Stimulated activated CD4-positive, alpha-beta T cell treated with anti-CD3 and anti-CD28 coated beads, Interleukin-1b, Interleukin-23, amount 100 ng/mL, for 1 hour (primary cell): ENCODE measurements at places on chromosomes 16 and 17.

DNA sequence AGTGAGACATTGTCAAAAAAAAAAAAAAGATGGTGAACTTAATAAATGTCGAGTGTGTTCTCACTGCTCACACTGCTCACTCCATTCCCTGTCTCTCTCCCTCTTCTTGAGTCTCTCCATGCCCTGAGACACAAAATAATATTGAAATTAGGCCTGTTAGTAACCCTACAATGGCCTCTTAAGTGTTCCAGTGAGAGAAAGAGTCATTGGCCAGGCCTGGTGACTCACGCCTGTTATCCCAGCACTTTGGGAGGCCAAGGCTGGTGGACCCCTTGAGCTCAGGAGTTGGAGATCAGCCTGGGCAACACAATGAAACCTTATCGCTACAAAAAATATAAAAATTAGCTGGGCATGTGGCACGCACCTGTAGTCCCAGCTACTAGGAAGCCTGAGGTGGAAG is 16.2 kb upstream of the CSF3 start:
- DNase-seq: no peak

DNA sequence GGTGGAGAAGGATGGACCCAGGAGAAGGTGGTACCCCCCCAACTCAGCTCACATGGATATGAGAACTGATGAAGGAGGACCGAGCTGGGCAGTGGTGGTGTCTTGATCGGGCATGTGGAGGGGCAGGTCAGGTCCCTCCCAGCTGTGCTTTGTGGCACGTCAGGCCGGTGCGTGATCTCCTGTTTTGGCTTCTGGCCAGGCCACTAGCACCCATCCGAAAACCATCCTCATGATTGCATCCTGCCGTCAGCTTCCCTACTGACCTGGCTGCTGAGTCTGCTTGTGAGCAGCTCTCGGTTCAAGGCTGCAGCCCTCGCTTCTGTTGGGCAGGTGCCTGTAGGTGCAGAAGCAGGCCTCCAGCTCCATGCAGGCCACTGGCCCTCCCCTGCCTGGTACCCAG is 53.1 kb downstream of the PLD6 start:
- no peak for DNase-seq

- DNase-seq: no peak
Observed at GRCh38 chr17:28574526-28574925, 2.2 kb downstream of the ALDOC start.

DNA sequence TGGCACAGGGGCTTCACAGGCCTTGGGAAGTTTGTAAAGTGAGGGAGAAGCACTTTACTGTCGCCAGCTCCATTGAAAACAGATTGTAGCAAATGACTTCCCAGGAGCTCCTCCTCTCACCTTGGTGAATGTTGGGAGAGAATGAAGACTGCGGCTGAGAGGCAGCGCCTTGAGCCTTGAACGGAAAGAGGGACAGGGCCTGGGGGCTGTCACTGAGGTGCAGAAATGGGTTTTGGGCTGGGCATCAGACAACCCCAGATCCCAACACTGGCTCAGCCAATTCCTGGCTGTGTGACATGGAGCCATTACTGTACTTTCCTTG is 603 bp upstream of the MRTFB start:
- DNase-seq: no peak

GRCh38 chr17:66787914-66788313 is 47.0 kb upstream of the CACNG5 start:
- no peak for DNase-seq

DNA sequence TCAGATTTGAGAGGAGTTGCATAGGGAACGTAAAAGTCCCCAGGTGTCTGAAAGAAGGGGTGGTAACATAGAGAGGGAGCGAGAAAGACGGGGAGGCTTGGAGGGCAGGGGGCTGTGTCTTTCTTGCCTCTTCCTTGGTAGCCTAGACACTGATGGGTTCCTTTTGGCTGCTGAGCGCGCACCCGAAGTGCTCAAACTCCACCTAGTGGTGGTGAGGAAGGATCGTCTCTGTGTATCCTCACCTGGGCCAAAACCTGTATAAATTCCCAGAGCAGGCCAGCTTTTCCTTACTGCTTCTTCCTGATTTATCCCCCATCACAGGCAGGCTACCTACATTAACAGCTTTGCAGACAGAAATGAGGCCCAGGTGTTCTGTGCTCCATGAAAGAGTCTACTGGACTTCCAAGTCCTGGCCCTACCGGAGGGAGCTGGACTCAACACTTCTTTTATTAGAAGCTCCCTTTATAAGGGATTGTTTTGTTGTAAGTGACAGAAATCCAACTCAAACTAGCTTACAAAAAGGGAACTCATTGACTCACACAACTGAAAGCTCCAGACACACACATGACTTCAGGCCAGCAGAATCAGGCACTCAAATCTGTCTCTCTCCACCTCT is 5.5 kb upstream of the SLC25A35 start:
- DNase-seq: peak; percentile 19

- no peak for DNase-seq
Observed at GRCh38 chr17:74521701-74522201, 9.5 kb downstream of the CD300LB start.

DNA sequence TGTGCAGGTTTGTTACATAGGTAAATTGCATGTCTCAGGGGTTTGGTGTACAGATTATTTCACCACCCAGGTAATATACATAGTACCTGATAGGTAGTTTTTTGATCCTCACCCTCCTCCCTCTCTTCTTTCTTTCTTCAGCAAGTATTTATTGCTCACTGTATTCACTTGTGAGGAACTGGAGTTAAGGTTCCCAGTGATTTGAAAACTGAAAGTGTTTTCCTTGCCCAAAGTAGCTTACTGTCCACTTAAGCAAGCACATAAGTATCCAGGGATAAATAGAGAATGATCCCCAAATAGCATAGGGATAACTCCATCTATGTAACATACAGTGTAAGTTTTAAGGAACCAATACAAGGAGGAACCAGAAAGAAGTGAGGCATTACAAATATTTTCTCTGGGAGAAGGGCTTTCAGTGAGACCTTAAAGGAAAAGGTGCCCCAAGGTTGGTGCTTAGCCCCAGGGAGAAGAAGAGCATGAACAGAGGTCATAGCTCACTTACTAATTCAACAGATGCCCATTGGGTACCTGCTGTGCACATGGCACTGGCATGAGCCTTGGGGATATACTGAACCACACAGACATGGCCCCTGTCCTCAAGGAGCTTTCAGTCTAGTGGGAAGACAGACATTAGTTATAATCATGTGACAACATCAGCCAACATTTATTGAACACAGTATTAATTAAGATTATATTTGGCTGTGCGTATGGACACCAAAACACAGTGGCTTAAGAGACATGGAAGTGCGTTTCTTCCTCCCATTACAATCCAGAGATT is 17.0 kb downstream of the MYL4 start:
- DNase-seq: no peak

DNA sequence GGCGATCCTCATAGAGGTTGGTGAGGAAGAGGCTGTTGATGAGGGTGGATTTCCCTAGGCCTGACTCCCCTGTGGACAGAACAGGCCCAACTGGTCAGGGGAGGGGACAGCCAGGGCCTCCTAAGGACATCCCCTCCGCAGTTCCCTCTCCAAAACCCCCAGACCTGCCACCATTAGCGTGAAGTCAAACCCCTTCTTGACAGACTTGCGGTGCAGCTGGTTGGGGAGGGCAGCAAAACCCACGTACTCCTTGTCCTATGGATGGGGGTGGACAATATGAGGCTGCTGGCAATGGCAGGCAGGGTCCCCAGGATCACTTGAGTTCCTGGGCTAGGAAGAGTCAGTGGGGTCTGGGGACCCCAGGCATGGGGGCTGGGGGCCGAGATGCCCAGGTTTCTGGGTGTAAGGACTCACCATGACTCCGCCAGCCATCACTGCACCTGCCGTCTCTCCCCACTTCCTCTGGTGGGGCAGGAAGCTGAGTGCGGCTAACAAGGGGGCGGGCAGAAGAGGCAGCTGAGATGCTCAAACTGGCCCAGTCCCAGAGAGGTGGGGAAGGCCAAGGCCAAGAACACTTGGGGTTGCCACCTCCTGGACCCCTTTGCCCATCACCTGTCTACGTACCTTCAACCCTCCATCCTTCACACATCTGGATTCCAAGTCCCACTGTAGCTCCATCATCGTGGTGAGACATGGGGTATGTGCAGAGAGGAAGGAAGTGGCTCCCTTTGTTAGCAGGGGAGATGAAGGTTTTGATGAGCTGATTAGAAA is at the start of gene SEPTIN1:
Gene SEPTIN1 (minus strand): TSS at position 451 of the 771 bp plus-strand sequence. CDS start 19 bp downstream, at position 432.
- DNase-seq: no peak

DNA sequence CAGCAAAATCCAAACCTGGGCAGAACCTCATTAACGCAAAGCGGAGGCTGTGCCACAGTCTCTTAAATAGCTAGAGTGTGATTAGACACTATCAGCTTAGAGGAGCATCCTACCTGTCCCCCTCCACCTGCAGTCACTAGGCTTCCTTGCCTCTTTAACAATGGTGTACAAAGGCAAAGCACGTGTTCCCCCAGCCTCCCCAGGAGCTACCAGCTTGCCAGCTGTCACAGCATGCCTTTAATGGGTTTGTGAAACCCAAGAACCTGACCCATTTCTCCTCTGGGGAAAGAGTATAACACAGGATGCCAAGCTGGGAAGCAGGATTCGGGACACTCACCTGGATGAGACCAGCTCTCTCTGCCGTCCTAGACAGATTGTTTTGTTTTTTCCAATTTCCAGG is 37.2 kb upstream of the TBX2 start:
- DNase-seq: no peak

DNA sequence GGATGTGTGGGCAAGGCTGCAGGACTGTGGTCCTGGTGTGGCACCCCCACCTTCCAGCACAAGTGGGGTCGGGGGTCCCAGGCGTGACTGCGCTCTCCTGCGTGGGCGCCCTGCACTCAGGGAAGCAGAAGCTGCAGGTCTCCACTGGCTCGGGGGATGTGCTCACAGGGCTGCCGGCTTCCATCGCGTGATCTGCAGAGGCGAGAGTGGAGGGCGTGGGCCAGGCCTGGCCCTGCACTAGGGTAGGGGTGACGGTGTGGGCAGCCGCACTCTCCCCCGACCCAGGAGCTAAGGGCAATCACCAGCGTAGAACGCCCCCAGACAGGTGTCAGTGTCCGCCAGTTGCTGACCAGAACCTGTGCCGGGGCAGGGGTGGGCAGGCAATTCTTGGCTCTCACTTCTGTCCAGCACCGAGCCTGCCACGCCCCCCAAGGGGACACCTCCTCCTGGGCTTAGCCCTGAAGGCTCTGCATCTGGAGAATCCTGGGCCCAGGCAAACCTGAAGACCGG is 32.3 kb downstream of the TNFRSF13B start:
- no peak for DNase-seq

GRCh38 chr16:11307639-11308492 is 26.7 kb upstream of the PRM1 start:
- no peak for DNase-seq

DNA sequence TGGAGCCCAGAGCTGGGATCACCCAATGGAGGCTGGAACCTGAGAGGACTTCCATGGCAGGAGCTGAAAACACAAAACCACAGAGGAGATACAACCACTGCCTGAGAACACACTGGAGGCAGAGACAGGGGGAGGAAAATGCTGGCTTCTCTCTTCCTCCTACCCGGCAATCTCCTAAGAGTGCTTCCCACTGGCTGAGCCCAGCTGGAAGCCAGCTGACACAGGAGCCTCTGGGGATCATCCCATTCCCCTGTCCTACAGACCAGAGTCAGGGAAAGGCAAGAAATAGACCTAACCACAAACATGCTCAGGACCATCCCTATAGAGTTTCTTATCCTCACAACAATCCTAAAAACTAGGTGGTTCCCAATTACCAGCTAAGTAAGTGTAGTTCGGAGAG is 112.4 kb upstream of the CDH5 start:
- no peak for DNase-seq

GRCh38 chr17:2085648-2085949 is 30.7 kb downstream of the HIC1 start:
- no peak for DNase-seq

DNA sequence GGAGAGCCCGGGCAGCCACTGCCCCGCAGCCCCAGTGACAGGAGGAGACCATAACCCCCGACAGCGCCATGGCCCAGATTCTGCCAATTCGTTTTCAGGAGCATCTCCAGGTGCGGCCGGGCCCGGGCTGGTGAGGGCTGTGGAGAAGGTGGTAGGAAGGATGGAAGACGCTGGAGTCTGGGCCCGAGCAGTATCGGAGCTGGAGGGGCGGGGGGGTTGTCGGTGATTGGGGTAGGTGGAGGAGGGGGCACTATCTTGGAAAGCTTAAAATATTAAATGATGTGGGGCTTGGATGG is 317 bp downstream of the CLTC start:
- DNase-seq: no peak

DNA sequence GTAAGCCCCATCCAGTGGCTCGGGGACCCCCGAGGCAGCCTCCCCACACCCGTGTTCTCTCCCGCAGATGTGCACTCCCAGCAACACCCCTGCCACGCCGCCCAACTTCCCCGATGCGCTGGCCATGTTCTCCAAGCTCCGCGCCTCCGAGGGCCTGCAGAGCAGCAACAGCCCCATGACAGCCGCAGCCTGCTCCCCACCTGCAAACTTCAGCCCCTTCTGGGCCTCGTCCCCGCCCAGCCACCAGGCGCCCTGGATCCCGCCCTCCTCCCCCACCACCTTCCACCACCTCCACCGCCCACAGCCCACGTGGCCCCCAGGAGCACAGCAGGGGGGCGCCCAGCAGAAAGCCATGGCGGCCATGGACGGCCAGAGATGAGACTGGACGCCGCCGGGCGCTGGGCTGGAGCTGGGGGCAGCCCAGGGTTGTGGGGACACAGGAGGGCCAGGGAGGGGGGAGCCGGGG is 5.0 kb downstream of the UBALD2 start:
- DNase-seq: no peak
